Foreskin fibroblast (primary cell): ENCODE measurements at places on chromosomes 1 and 21.

DNA sequence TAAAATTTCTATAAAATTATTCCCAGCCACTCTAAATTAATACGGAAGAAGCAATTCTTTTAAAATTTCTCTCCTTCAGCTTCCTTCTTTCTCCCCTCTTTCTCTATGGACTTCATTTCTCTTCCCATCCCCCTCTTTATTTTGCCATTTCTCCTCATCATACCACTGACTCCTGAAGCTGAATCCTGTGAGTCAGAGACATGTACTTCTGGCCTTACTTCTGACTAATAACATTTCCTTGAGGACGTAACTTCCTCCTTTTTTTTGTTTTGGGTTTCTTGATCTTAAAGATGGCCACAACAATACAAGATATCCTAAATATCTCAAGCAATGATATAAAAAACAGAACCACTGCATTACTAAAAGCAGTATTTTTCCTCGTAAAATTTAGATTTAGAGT lies 63.6 kb upstream of the DENND1B start:
- peak; percentile 77 for DNase-seq

DNA sequence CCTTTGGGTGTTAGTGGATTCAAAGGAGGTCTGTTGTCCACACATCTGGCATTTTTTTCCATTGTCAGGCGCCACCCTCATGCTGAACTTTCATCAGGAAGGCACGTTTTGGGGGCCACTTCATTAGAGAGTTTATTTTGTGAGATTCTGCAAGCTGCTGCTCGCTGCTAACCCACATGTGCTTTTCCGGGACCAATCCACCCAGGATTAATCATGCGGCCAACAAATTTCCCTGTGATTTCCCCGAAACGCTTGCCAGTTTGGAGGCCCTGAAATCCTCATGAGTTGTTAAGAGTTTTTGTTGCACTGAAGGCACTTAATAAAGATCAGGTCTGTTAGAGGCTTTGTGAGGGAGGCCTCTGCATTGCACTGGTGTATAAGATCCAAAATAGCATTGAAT lies 2.4 kb downstream of the PDPN start:
- DNase-seq: no peak

- no peak for DNase-seq
Measured at GRCh38 chr1:22352355-22352754, 99.3 kb upstream of the ZBTB40 start.

- peak; percentile 78 for DNase-seq
Measured at GRCh38 chr1:224632381-224632871, 16.3 kb downstream of the CNIH3 start.

GRCh38 chr1:28865997-28866650 lies 48.2 kb upstream of the EPB41 start:
- DNase-seq: peak; percentile 37

- peak; percentile 27 for DNase-seq
Measured at GRCh38 chr1:106817575-106817974, 238.9 kb upstream of the PRMT6 start.

DNA sequence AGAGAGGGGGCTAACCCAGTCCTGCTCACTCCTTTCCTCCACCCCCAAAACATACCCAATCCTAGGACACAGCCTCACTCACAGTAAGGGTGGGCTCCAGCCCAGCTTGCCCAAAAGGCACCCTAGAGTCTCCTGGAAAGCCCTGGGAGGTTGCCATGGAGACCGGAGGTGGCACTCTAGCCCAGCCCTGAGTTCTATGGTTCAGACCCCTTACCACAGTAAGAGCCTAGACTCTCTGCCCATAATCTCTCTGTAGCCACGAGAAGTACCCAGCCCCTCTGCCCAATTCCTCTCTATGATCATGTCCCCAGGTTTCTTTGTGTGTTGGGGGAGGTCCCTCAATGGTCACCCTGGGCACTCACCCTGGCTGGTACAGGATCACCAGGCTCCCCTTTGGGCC lies 14.4 kb downstream of the COL16A1 start:
- DNase-seq: no peak

GRCh38 chr1:46223472-46223943 lies 20.4 kb downstream of the LURAP1 start:
- peak; percentile 95 for DNase-seq

DNA sequence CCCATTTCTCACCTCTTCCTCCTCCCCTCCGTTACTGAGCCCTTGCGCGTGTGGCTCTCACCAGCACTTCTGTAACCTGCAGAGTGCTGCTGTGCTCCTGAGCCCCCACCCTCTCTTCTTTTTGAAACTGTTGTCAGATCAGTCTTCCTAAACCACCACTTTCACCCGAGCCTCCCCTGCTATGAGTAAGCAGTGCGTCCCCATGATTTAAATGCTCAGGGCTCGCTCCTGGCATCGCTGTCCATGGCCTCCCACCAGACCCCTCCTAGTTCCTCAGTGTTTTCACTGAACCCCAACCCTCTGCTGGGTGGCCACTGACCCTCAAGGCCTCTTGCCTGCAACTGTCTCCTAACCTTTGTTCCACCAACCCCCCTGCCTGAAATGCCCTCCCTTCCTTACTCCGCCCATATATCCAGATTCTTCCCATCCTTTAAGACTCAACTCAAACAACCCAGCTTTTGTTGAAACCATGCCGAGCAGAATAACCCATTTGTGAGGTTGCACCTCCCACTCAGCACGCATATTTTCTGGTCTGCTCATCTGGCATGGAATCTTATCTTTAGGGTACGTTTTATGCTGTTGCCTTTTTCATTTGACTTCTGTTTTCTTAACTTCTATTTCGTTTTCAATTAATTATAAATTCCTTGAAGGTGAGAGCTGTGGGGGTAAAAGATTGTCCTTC lies 64.5 kb upstream of the FAM3B start:
- DNase-seq: no peak

DNA sequence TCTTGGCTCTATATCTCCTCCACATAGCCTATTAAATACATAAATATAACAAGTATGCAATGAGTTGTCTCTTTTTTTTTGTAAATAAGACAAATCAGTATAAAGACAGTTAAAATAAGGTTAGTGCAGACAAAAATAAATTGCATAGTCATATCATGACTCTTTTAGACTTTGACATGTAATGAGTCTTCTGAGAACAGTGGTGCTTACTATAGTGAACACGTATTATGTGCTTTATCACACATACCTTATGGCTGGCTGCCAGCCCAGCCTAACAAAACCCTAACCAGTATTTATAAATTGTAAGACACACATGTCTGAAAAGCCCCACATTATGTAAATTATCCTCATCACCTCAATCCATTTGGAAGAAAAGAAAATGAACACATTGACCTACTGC lies 29.1 kb upstream of the F13B start:
- no peak for DNase-seq

DNA sequence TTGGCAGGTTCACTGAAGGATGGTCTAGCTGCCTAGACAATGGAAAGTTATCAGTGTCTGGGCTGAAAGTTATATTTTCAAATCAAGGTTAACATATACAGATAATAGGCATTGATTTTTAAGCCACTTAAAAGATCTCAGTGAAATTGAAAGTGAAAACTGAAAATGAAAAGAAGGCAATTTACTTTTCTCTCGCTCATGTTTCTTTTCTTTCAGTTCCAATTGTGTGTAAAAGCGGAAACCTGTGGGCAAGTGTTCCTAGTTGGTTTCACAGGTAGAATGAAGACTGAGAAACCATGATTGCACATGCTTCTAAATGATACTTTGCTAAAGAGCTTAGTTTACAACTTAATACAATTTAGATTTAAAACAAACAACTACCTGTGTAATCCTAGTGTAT lies 383.7 kb downstream of the ZP4 start:
- no peak for DNase-seq

- no peak for DNase-seq
Measured at GRCh38 chr1:243974451-243975292, 76.4 kb upstream of the ZBTB18 start.
